ENCODE measurements at places on chromosomes 6 and 20.

DNA sequence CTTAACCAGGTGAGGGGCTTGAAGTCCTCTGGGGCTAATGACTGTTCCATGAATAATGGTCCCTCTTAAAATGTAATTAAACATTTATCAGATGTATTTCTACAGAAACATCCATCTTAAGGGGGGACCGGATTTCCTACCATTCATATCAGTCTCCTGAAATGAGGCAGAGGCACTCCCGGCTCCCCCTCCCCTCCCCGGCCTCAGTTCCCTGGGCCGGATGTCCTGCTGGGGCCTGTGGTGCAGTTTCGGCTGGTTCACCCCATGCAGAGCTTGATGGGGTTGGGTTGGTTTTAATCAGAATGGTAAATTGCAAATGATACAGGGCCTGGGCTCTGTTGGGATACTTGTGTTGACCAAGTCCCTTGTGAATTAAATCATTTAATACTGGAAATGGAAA is 349.4 kb downstream of the PREX1 start:
- DNase-seq, result no peak

DNA sequence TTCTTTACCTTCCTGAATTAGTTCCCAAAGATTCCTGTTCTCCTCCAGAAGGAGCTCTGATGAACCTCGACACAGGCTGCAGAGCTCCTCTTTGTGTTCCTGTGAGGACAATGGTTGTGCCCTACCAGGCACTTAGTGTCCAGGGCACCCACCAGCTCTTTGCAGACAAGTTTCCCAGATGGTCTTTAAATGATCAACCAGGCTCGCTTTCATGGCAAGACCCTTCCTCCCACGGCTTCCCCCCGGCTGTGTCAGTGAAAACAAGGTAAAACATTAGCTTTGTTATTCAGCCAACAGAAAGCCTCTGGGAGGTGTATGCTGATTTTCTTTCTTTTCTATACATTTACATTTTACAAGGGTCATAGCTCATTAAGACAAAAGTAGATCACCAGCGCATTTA is 32.3 kb upstream of the CNKSR3 start:
- no peak for DNase-seq

DNA sequence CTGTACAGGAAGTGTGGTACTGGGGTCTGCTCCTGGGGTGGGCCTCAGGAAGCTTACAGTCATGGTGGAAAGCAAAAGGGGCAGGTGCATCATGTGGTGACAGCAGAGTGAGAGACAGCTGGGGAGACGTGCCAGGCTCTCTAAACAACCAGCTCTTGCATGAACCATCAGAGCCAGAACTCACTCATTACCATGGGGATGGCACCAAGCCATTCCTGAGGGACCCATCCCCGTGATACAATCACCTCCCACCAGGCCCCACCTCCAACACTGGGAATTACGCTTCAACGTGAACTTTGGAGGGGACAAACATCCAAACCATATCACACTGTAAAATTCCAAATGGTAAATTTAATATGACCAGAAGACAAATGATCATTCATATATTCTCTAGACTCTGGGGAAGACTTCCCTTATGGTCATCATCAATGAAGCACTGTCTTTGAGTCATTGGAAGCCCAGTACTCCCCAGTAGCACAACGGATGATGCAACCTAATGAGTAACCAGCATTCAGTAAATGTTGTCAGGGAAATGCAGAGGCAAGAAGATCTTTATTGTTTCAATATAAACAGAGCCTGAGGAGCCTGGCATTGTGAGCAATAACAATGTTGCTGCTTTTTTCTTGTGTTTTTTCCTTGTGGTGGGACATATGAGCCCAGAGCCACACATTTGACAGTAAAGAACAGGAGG is 48.2 kb upstream of the RALY start:
- DNase-seq, result peak; percentile 95

DNA sequence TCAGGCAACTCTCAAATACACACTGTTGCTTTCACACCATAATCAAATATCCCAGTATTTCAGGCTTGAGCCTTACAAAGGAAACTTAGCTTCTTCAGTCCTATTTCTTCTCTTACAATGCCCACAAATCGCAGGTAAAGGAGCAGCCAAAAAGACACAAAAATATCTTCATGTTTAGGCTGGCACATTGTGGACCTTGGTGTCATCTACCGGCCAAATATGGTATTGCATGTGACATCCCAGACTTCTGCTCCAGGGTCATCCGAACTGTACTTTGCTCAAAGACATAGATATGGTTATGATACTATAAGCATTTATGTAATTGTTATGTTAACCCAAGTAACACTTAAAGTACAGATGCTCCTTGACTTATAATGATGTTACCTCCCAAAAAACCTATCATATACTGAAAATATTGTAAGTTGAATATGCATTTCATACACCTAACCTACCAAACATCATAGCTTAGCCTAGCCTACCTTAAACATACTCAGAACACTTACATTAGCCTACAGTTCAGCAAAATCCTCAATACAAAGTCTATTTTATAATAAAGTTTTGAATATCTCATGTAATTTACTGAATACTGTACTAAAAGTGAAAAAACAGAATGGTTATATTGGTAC is 4.6 kb downstream of the OR2H2 start:
- DNase-seq, result peak; percentile 29

GRCh38 chr6:6880745-6881437 is 226.9 kb upstream of the RREB1 start:
- no peak for DNase-seq

DNA sequence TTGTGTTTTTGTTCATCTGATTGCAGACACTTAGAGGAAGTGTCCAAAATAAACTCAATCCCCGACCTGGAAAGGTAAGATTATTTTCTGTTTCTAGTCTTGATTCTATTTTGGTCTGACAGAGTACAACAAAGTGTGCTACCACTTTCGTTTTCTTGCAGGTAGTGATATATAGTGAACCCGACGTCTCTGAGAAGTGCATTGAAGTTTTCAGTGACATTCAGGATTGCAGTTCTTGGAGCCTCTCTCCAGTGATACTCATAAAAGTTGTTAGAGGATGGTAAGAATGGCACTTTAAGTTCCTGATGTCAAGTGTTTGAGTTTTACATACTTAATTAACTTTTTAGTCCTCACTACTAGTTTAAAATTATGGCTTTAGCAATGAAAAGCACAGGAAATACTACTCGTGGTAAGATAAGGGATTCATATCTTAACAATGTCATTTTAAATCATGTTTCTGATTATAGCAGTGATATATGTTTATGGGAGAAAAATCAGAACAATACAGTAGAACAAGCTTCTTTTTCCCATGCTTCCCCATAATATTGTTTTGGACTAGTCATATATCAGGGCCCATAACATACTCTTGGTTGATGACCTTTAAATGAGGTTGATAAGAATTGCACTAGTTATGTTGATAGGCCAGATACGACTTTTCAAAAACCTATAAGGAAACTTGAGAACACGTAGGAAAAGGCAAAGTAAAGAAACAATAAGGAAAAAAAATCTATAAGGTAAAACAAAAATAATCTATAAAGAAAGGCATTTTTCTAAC is 104.0 kb downstream of the RTN4IP1 start:
- no peak for DNase-seq

DNA sequence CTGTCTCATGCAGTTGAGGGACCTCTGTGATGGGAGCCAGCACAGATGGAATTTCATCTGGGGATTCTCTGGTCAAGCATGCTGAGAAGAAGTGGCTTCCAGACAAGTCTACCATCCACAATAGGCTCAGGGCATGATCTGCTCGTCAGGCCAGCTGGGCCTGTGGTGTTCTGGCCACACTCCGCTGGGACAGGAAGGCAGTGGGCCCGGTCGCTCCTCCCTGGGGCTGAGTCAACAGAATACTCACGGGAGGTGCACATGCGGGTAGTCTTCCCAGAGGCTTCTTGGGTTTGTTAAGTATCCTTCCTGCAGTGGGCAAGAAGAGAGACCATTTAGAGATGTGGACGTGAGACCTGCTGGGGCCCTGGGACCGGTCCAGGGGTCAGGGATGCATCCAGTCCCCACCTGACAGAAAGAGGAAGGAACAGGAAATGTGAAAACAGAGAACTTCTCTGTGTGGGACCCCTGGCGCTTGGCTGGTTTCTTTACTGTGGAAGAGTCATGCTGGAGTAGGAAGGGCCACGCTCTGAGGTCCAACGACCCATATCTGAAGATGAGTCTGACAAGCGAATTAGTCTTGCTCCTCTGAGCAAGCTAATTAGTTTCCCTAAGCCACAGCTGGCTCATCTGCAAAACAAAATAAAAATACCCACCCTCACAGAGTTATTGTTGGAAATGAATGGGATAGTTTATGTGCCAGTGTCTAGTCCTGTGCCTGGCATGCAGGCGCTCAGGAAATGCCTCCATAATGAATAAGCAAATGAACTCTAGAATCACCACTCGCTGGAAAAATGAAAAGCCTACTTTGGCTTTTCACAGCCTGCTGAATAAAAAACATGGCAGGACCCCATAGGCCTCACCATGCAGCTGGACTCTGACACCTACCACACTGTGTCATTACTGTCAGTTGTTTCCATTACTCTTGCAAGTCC is 67.3 kb downstream of the TRAM2 start:
- no peak for DNase-seq

DNA sequence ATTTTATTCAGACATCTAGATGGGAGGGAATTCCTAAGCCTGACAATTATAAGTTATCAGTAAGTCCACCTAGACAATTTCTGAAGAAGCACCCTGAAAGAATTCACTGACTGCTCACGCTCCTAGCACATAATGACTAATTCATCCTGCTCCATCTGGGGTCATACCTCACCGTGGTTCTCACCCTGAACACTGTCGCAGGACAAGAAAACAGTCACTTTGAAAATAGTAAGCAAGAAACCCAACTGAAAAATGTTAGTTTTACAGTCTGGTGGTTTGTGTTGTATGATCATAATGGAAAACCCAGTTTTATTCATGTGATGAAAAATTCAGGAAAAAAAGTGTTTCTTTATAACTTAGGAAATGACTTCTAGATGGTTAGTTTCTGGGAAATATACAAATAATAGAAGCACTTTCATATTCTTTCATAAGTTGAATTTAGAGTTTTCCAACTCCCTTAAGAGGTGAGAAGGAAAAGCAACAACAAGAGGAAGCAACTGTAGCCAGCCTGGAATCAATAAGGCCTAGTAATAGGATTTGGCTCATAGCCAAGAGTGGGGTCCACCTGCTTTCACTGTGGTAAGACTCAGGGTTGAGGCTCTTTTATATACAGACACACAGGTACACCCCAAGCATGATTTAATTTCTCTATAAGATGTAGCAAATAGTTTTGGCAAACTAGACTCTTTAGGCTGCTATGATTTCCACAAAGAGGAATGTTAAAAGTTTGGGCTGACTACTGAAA is 94.1 kb downstream of the HIVEP2 start:
- DNase-seq, result no peak

DNA sequence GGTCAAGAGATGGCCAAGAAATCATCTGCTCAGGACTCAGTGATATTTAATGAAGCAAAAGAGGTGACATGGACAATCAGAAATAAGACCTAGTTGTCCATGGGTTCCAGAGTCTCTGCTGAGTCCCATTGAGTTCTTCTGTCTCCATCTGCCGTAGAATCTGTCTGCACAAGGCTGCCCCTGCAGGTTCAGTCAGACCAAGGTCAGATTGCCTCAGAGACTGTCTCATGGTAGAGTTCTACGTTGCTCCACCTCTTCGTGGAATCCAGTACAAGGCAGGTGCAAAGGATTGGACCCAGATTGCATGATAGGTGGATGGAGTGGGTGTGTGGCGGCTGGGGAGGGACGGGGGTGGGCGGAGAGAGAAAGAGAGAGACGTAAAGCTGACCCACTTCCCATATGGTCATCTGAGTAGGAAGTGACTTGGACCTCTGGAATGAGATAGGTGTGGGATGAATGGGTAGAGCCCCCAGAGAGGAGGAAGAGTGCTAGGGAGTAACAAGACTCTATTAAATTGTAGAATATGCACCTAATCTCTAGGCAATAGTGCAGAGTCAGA is 75.3 kb downstream of the SOBP start:
- DNase-seq, result no peak

DNA sequence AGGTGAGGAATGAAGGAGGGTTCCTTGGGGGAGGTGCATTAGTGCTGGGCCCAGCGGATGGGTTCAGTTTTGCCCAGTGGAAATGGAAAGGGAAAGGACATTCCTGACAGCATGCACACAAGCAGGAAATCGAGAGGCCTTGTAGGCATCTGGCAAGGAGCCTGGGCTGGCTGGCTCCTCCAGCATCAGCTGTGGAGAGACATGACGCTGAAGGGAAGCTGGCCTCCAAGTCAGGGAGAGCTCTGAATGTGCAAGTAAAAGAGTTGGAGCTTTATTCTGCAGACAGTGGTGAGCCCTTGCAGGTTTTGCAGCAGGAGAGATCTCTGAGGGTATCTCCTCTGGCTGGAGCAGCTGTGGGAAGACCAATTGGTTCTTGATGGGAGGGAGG is 154.3 kb downstream of the MRPL14 start:
- peak; percentile 42 for DNase-seq

DNA sequence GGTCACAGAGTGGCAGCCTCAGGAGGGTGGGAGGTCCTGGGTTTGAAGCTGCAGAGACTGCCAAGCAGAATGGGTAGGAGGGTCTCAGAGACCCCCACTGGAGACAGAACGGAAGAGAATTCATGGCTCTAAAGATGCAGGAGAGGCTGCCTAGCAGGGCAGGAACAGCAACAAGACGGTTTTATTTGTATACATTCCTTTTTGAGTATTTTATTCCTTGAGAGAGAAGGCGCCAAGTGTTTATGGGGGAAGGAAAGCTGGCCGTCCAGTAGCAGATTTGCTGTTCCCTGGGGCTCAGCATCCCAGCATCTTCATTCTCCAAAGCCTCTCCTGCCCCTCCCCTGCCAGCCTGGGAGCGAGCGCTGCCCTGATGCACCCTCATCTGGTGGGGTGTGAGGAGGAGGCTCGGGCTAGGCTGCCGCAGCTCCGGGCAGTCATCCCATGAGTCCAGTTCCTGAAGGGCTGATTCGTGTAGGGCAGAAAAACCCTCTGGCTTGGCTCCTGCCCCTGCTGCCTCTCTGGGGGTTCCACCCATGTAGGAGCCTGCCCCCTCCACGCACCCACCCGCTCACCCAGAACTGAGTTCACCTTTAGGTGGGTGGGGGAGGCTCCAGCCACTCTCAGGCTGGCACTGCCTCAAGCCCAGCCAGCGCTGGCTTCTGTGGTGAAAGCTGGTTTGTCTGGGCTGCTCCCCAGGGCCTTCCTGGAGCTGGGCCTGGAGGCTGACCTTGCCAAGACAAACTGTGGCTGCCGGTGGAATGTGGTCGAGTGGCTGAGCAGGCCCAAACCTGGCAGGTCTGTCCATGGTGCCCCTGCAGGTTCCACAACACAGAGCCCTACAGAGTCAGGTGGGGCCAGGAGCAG is 32.4 kb downstream of the CPXM1 start:
- no peak for DNase-seq

GRCh38 chr6:137412562-137412961 is 81.6 kb downstream of the OLIG3 start:
- DNase-seq, result no peak

- DNase-seq, result no peak
Observed at GRCh38 chr6:143348531-143348930, 102.0 kb downstream of the ADAT2 start.

DNA sequence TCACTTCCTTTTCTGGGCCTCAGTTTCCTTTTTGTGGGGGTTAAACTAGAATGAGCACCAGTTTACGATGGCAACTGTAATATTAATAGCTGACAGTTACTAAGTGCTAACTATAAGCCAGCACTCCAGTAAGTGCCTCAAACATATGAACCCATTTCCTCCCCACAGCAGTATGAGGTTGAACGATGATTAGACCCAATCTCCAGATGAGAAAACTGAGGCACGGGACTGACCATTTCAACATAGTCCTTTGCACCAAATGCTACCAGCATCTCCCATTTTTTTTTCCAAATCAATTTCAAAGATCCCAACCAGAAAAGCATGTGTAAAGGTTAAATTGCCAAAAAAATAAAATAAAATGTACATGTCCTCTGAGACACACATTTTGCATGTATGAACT is 7.1 kb downstream of the SLC13A3 start:
- no peak for DNase-seq

- no peak for DNase-seq
Observed at GRCh38 chr6:165002866-165003265, 306.5 kb downstream of the C6orf118 start.

All from globus pallidus (tissue), 1 donor.